ENCODE measurements at places on chromosomes 5 and 9.

DNA sequence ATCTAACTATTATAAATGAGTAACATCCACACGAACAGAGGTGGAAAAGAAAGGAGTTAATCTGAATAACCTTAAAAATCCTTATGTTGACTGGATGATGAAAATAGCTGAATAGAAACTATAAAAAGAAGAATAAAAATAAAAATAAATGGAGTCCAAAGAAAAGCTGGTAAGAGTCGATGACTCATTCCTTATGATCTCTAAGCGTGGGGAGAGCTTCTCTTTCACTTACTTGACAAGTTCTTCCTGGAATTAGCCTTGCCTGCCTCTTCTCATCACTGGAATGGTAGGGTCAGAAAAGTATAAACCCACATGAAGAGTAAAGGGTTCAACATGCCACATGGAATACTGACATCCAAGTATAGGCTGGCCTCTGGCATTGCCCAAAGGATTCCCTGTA is 477.0 kb upstream of the RGMB start:
- DNase-seq = no peak

GRCh38 chr5:137105351-137106035 is 393.6 kb downstream of the SPOCK1 start:
- DNase-seq = no peak

DNA sequence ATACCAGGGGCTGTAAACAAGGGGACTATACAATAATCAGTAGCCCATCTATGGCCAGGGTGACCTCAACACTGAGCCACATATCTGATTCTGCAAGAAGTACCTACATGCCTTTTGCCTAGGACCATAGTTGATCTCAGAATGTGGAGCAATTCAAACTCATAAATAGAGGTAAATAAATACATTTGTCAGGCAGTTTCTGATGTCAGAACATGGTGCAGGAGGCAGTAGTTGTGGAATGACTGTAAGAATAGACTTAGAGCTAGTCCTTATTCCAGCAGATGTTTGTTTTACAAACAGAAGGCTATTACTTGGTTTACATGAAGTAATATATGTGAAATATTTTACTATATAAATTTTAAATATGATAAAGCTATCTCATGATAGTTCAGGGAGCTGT is 330.7 kb upstream of the DAB2 start:
- no peak for DNase-seq

GRCh38 chr5:114449860-114450421 is 88.1 kb downstream of the KCNN2 start:
- peak; percentile 75 for DNase-seq

- DNase-seq = no peak
Observed at GRCh38 chr9:114652776-114653555, 4.6 kb downstream of the TEX53 start.

- no peak for DNase-seq
Observed at GRCh38 chr9:129182625-129183494, 4.8 kb upstream of the IER5L start.

DNA sequence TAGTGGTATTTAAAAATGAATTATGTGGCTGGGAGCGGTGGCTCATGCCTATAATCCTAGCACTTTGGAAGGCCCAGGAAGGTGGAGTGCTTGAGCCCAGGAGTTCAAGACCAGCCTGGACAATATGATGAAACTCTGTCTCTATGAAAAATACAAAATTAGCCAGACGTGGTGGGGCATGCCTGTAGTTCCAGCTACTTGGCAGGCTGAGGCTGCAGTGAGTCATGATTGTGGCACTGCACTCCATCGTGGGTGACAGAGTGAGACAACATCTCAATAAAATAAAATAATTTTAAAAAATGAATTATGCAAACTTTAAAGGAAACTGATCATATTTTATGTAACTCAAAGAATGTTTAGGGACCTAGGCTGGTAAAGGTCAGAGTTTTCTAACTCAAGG is 310.8 kb upstream of the DMRT1 start:
- DNase-seq = no peak

GRCh38 chr5:43389679-43390329 is 22.4 kb downstream of the CCL28 start:
- DNase-seq = peak; percentile 33

DNA sequence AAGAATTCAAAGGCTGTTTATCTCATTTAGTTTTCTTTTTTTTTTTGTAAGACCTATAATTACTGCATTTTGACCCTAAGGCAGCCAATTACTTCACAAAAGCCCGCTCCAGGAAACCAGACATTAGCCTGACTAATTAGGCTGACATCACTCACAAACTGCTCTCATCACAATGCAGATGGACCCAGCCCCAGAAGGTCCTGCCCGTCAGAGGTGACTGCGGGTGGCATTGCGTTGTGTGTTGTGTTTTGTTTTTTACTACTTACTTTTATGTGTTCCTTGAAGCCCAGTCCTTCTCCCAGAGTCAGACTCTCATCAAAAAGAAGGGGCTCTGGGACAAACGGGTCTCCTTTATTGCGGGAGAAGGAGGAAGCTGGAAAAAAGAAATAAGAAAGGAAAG is 172.2 kb downstream of the HSD17B3 start:
- DNase-seq = no peak

DNA sequence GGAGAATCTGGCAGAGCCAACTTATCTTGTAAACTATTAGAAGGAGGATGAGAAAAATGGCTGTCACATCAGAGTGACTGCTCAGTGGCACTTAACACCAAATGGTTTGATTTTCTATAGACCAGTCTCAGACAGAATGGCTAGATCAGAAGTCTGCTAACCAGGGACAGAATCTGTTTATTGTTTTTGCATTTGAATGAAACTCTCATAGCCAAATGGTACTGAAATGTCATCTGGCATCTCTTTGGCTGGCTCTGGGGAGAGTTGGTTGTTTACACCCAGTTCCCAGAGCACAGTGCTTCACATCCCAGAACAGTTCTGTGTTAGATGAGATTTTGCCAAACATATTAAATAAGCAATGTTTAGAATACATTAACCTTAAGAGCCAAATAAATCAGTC is 106.6 kb upstream of the HMHB1 start:
- no peak for DNase-seq

DNA sequence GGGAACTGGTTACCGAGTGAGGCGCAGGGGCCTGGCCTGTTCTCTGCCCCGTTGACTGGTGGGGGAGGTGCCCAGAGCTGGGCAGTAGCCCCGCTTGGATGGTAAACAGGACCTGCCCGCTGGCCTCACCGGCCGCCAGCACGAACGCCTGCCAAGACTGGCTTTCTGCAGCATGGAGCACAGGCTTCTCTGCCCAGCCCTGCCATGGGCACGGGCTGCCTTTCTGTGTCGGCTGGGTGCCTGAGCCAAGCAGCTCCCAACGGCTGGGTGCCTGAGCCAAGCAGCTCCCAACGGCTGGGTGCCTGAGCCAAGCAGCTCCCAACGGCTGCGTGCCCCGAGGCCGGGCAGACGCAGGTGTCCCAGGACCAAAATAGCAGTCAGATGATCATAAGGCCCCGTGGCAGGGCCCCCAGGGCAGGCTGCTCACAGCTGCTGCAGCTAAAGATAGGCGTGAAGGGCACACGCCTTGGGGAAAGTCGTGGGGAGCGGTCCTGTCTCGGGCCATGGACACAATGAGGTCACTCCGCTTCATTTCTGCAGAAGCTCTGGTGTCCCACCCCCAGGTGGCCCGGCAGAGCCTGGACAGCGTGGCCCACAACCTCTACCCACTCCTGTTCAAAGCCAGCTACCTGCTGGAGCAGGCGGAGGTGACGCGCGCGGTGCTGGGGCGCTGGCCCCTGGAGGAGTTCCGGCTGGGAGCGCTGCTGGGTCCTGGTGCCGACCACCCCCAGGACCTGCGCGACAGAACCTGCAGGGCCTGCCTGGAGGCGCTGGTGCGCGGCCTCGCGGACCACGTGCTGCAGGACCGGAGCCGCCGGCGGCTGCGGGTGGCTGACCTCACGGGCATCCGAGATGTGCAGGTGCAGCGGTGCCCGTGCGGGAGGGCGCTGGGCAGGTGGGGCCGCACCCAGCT is at the start of gene LRRC14B:
Gene LRRC14B (plus strand): TSS at position 460 of the 913 bp plus-strand sequence. CDS start 44 bp downstream, at position 504.
- peak; percentile 22 for DNase-seq

DNA sequence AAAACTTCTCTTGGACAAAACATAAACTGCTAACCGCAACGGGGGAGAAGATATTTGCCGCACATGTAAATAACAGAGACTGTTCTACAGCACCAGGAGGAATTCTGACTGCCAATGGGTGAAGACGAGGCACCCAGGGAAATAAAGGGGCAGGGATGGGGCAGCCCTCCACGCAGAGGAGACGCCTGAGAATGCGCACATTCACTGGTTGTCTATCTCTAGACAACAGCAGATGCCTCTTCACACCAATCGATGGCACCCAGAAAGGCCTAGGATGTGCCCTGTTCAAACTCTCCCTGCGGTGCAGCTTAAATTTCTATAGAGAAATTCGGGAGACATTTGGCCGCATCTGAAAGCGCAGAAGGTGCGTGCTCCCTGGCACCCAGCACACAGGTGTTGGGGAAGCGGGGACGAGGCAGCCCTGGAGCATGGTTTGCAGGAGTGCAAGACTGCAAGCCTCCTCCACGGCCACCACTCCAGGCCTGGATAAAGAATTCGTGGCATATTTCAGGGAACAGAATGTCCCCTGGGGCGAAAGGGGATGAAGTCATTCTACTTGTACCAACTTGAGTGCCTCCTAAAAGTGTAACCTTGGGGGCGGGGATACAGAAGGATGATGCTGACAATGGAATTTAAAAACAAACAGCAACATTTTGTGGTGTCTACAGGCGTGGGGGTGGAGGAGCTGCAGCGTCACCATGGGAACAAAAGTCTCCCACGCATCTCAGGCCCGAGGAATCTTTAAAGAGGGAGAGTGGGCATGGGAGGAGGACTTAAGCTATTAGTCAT is 6.3 kb upstream of the IRX2 start:
- DNase-seq = no peak

- no peak for DNase-seq
Observed at GRCh38 chr5:117792476-117792875, 1195.9 kb downstream of the DTWD2 start.

DNA sequence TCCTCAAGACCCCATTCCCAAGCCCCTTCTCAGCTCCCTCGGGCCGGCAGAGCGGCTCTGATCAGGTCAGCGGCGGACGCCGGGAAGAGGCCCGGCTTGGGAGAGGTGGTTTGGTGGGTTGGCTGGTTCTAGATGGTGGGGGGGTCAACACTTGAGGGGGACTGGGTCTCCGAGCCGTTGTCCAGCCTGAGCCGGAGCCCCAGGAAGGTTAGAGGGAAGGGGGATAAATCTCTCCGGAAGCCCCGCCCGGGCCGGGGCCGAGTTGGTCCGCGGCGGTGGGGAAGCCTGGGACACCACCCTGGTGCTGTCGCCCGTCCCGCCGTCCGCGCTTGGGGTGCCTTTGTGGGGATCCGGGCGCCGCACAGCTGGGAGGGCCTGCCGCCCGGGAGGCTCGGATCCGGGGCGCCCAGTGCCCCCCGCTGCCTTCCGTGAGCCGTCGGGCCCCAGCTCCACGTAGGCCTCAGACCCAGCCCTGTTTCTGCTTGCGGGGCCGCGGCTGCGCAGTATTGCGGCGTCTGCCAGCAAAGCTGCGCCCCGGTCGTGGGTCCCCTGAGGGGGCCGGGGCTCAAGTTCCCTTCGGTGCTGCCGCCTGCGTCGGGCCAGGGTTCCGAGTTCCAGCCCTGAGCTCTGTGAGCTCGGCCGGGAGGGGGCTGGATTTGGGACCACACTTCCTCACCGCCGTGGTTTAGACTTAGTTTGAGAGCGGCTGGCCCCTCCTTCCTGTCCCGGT is 542 bp upstream of the TRIM52 start:
- no peak for DNase-seq

GRCh38 chr5:35228310-35228709 is 2.0 kb downstream of the PRLR start:
- DNase-seq = no peak

DNA sequence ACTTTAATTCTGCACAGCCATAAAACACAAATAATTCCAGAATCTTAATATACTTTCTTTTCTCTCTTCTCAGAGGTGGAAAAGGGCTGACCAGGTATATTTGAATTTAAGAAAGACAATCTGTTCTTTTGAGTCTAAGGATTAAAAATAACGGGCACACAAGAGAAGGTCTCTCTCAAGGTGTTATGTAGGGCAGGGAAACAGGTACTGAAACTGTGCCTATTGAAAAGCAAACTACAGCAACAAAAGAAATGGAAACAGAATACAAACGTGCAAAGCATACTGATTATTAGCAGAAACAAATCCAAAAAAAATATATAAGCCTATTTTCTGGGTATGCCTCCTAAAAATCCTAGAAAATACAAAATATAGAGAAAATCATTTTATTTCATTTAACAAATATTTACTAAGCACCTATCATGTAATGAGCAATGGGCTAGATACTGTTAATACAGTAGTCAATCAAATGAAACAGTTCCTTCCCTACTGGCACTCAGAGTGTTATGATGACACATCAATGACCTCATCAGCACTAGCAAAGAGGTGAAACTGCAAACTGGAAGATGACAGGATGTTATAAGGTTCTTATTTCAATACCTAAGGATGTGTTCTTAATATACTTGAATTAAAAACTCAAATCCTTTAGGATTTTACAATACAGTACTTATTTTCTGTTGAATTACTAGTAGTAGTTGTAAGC is 87.7 kb downstream of the AUH start:
- DNase-seq = no peak

DNA sequence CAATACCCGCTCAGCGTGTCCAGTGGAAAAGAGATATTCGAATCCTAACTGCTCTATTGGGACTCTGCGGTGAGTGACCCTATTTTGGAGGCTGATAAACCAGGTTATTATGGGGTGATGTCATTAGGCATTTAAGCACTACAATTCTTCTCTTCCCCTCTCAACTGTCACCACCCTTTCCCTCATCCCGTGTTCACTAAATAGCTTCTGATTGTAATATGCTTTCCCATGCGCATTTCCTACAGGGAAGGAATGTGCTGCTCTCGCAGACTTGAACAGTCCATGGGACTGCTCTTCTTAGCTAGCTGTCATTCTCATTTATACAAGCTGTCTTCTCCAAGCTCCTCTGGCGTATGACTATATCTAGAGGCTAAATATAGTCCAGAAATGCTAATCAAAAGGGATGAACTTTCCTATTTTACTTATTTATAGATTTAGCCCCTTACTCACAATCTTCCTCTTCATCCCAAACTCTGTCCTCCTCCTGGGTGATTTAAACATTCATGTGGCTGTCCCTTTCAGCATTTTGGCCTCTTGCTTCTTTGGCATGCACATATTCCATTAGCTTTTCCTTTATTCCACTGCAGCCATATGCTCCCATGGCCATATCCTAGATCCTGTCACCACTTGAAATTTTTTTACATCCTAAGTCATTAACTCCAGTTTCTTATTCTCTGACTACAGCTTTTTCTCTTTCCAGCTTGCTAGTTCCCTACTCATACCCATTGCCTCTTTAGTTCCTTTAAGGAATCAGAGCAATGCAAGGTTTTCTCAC is 39.6 kb upstream of the CSNK1G3 start:
- no peak for DNase-seq

GRCh38 chr5:154984946-154985516 is 28.5 kb upstream of the KIF4B start:
- no peak for DNase-seq

DNA sequence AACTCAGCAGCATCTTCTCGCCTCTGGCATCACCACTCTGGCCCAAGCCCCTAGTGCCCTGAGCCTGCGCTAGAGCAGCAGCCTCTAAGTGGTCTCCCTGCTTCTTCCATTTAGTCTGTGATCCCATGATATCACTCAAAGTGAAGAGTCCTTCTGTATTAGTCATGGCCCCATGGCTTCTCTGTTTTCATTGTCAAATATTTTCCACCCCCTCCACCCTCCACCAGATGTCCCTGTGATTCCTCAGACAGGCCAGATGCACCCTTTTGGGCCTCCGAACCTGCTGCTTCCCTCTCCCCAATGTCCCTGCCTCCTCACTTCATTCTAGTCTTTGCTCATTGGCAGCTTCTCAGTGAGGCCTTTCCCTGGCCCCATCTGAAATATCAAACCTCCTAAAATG is 299.2 kb downstream of the SPOCK1 start:
- DNase-seq = no peak

GRCh38 chr5:149313151-149313841 is 32.0 kb upstream of the GRPEL2 start:
- no peak for DNase-seq

All from C1 segment of cervical spinal cord (tissue), 14 donors.